ENCODE measurements at places on chromosomes 3 and 15.

GRCh38 chr15:72197460-72198355 lies at the start of gene GRAMD2A:
Gene GRAMD2A (minus strand): TSS chr15:72197787.
- peak; percentile 43 for DNase-seq

- DNase-seq, result peak; percentile 35
Observed at GRCh38 chr3:58333206-58334012, 717 bp downstream of the PXK start.

DNA sequence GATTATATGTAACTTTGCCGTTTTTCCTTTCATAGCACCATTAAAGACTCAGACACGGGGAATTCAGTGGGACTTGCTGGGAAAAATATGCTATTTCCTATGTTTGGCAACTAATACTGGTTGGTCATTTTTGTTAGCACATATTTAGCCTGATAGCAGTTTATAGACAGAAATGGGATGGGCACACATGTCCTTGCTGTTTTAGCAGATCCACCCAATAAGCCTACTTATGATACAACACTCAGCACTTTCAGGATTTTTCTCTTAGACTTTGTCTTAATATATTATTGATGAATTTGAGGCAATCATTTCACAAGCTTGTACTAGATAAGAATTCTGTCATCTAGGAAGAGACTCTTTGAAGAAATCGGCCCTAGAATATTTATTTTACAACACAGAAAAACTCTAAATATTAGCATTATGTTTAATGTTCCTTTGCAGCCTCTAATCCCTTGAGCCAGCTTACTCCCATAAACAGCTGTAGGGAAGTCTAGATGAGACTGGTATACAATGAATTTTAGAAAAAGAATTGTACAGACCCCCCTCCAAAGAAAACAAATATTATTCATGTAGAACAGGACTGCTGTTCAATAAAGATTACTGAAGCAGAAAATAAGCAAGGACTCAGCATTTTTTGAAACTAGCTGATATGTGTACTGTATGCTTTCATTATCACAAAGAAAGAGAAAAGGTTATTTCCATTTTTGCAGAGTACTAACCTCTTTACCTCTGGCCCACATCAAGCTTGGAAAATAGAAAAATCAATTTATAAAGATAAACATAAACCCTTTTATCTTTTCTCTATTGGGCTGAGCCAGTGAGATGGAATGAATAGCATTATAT lies 656.8 kb upstream of the SGO1 start:
- DNase-seq, result no peak

DNA sequence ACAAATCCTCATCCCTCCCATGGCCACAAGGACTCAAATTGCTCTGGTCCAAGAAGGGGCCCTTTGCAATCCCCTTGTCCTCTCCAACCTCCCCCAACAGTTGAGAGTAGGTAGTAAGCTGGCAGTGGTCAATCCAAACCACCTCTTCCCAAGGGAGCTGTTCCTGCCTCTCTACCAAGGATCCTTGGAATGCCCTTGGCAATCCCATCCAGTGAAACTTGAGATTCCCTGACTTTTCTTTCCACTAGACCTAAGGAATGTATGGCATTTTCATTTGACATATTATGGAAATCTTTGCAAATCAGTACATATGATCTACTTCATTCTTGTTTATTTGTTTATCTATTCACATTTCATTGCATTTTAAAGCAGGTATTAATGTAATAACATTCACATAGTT lies 4.8 kb upstream of the RBP2 start:
- no peak for DNase-seq

- no peak for DNase-seq
Observed at GRCh38 chr3:36817806-36818533, 53.6 kb upstream of the DCLK3 start.

DNA sequence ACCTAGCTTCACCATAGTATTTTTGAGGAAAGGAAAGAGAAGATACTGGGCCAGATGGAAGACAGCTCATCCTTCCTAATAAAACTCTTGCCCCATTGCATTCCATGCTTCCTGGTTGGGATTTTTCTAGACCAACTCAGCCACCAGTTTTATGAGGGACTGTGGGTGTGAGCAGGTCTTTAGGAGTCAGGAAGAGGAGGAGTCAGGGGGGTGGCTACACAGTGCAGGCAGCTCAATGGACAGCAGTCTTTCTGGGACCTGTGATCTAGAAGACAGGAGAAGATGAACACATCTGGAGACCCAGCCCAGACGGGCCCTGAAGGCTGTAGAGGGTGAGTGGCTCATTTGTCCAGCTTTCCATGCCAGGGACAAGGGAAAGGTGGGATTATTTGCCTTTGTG lies at the start of gene NOX5:
NOX5 (plus strand) TSS at position 242 of the 400 bp plus-strand sequence; CDS start at position 283, 41 bp downstream.
- DNase-seq, result no peak

DNA sequence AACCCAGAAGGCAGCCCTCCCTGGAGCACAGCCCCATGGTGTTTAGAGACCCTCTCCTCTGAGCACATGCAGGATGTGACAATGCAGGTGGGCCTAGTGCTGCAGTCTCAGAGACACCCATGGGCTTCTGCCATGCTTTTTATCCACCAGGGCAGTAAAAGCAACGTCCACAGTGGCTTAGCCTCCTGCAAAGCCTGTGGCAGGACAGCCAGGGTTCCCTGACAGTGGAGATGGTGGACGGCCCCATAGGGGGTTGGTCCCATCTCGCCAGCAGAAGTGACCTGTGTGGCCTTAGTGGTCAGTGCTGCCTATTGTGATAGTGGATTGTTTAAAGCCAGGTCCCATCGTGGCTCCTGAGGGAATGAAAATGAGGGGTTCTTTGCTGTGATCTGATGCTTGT lies 46.6 kb downstream of the APBA2 start:
- no peak for DNase-seq

DNA sequence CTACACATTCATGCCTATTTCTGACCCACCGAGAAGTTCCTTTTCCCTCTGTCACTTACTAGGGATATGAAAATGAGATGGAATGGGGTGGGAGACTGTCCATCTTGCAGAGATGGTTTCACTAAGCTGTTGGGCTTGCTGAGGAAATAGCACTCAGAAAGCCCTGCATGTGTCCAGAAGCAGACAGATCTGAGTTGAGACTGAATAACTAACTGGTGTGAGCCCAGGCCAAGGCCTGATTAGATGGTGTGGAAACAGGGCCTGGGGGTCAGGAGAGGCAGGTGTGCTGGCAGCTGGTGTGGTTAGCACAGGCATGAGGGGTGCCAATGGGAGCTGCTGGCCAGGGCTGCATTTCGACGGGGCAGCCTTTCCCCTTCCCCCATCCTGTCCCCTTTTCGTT lies 72.1 kb downstream of the CLSTN2 start:
- DNase-seq, result no peak

- DNase-seq, result no peak
Observed at GRCh38 chr3:97470481-97470880, 294.1 kb upstream of the ARL6 start.

DNA sequence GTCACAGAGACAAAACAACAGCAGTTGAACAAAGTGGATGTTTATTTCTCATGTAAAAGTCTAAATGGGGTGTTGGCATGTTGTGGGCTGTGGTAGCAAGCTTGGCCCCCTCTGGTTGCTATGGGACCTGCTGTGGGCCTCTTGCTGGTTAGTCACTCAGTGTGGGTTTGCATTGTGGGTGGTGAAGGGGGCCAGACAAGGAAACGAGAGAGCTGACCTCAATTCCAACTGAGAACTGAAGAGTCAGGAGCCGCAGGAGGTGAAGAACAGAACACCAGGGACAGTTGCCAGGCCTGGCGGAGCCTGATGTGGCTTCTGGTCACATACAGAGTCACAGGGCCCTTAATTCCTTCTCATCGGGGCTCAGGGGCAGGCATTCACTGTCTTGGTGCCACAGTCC lies 1.9 kb upstream of the ADPGK start:
- no peak for DNase-seq

DNA sequence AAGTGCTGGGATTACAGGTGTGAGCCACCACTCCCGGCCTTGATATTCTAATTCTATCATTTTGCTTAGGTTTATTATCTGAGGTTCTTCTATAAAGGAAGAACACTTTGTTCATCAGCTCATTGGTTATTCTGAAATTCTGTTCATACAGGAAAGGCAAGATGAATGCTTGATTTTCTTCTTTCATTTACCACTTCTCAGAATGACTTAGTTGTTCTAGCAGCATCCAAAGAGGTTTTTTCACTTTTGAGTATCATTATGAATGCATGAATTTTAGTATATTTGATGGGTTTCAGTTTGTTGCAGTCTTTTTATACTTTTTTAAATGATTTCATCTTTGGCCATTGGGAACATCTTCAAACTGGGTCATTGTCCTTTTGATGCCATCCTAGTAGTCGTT lies 51.8 kb downstream of the RNF111 start:
- no peak for DNase-seq

GRCh38 chr3:186754871-186755270 lies 28.5 kb upstream of the EIF4A2 start:
- DNase-seq, result no peak

- no peak for DNase-seq
Observed at GRCh38 chr15:55194256-55194655, 2.5 kb downstream of the RSL24D1 start.

DNA sequence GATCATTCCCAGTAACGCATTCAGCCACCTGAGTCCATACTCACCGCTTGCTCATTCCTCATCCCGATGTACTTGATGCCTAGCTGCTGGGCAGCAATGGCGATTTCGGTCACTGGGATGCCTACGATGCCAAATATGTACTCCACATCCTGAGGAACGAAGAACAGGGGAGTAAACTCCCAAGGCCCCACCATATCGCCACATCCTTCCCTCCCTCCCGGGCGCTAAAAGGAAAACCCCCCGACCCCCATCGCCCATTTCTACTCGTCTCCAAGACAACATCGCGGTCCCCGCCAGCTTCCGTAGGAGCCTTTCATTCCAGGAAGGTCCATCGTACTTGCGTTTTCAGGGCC lies 347 bp downstream of the HACL1 start:
- no peak for DNase-seq

DNA sequence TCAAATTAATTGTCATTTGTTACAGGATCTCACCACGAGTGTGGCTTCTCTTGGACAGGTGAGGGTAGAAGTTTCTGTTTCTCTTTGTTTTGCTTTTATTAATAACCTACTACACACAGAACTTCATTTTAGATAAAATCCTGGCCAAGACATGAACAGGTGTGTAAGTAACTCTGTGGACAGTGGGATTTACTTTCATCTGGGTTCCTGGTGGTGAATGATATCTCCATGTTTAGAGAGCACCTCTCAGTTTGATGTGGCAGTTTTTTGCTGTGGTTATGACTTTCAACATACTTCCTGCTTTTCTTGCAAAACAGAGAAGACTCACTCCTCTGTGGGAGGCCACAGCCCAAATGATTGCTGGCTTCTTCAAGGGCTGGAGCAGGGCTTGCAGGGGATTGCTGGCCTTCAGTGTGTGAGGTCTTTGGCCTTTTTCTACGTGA lies 71.1 kb upstream of the XCR1 start:
- no peak for DNase-seq

DNA sequence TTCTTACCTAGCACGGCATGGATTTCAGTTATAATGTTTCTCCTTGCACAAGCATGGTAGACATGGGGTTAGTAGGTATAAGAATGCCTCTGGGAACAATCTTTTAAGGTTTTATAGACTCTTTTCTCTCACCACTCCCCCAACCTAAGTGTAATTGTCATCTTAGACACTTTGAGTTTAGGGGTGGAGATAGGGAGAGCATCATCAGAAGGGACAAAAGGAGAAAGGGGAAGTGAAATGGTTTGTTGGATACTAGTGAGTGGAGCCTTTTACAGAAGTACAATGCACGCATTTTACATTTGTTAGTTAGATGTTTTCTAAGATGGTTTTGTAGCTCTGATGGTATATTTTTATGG lies 189.2 kb downstream of the TP63 start:
- no peak for DNase-seq

All from glutamatergic neuron (in vitro differentiated cells).